ENCODE measurements at places on chromosomes 2 and 18. TPM values are rescaled to one million over a fixed set of nuclear protein-coding genes. Genes with fewer than 3 reads are reported as not detected.

GRCh38 chr2:188449561-188449960 is 157.9 kb downstream of the GULP1 start:
- DNase-seq: no peak
- H3K27ac ChIP-seq: no peak overlapping the region
- no peaks in the 10 kb centered on the region for H3K4me1 ChIP-seq

DNA sequence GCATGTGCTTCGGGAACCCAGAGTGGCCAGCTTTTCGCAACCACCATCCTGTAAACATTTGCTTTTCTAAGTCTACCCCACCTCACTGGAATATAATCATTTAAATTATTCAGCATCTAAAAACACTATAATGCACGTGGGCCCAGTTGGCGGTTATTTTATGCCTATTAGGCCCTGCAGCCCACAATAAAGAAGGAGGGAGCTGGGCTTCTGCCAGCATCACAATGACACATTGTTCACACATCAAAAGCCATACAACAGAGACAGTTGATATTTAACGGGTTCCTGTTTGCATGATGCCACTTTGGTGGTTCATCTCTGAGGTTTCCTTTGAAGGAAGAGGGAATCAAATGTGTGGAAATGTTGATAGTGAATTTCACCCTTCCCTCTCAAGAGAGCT is 916.0 kb upstream of the CELF4 start:
- no peak overlapping the region for H3K4me3 ChIP-seq
- no peaks in the 10 kb centered on the region for H3K36me3 ChIP-seq
- DNase-seq: no peak

Gene VIL1
- 0.26 TPM for total RNA-seq

- no peaks in the 10 kb centered on the region for H3K4me1 ChIP-seq
- H3K27me3 ChIP-seq: peaks cover 49% of the 10 kb centered on the region
- no peaks in the 10 kb centered on the region for H3K36me3 ChIP-seq
- no peak for DNase-seq
These were observed 48.5 kb upstream of the THOC1 start for GRCh38 chr18:316393-316792.

Gene SRBD1
- 19.8 TPM for total RNA-seq

Gene CLK1
- total RNA-seq: 46.9 TPM

Measured in PC-3 (cell line).